Camera-type eye (tissue), 1 donor: ENCODE measurements at places on chromosomes 12 and 14. TPM values are rescaled to one million over a fixed set of nuclear protein-coding genes. Genes with fewer than 3 reads are reported as not detected.

The CLEC7A gene
- total RNA-seq = 5.1 TPM

The CBX5 gene
- 128 TPM for total RNA-seq

The APOF gene
- not detected for total RNA-seq

The ART4 gene
- total RNA-seq = 0.44 TPM

The MLH3 gene
- 70.8 TPM for total RNA-seq

The SERPINA12 gene
- total RNA-seq = 0.22 TPM

The GPATCH2L gene
- 137 TPM for total RNA-seq

The CLEC4C gene
- not detected for total RNA-seq

The RAPGEF3 gene
- 13.6 TPM for total RNA-seq

The SPRING1 gene
- 46.3 TPM for total RNA-seq

The CLEC2A gene
- 1.1 TPM for total RNA-seq

The SLC17A8 gene
- 3.6 TPM for total RNA-seq

The GALNT16 gene
- total RNA-seq = 20.3 TPM
